Natural killer cell (primary cell): ENCODE measurements at places on chromosomes 16 and 17. TPM values are rescaled to one million over a fixed set of nuclear protein-coding genes. Genes with fewer than 3 reads are reported as not detected.

DNA sequence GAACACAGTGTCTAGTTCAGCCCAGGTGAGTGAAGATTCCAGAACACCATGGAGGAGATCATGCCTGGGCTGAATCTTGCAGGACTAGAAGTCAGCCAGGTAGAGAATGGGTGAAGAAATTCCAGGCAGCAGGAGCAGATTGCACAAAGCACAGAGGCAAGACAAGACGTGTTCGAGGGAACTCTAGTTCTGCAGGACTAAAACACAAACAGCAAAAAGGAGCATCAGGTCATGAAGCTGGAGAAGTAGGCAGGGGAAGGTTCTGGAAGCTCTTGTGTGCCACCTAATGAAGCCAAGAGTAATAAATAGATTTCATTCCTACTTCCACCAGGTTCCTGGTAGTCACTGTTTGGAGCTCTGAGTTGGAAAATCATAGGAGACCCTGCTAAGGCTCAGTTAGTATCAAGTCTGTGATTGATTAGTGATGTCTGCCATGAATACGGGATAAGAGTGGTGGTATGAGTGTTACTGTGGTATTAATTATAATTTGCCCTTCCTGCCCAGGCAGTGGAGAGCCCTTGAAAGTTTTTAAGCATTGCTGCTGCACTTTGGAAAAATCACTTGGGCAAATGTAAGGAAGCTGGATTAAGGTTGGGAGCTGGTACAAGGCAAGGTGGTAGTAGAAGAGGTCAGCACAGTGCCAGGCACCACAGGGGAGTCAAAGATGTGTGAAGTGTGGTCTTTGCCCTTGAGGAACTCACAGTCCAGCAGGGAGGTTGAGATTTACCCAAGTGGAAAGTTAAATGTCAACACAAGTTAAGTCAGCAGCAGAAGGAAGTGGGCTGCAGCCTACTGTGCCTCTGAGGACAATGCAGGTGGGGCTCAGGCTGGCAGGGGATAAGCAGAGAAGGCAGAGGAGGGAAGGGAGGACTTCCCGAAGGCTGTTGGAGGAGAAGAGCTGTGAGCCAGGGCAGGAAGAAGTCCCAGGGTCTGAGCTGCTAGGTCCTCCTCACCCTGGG, 13.5 kb upstream of the FOXN1 start:
- no peaks in the 10 kb centered on the region for H3K4me1 ChIP-seq
- H3K27ac ChIP-seq: no peak overlapping the region
- H3K4me3 ChIP-seq: no peak overlapping the region
- H3K36me3 ChIP-seq: no peaks in the 10 kb centered on the region
- no peaks in the 10 kb centered on the region for H3K27me3 ChIP-seq

GRCh38 chr17:10920558-10921108, 82.7 kb upstream of the PIRT start:
- no peak overlapping the region for H3K4me3 ChIP-seq
- H3K27ac ChIP-seq: no peak overlapping the region
- H3K27me3 ChIP-seq: no peaks in the 10 kb centered on the region
- DNase-seq: no peak
- H3K36me3 ChIP-seq: no peaks in the 10 kb centered on the region

The CIAPIN1 gene
- 41.1 TPM for total RNA-seq

- H3K27ac ChIP-seq: peak overlapping the region; percentile 51
- H3K4me1 ChIP-seq: peaks cover 68% of the 10 kb centered on the region
- no peaks in the 10 kb centered on the region for H3K36me3 ChIP-seq
- H3K4me3 ChIP-seq: no peak overlapping the region
These were observed 5.2 kb downstream of the PECAM1 start for GRCh38 chr17:64385187-64386083.

The SLC16A11 gene
- 1.2 TPM for total RNA-seq

DNA sequence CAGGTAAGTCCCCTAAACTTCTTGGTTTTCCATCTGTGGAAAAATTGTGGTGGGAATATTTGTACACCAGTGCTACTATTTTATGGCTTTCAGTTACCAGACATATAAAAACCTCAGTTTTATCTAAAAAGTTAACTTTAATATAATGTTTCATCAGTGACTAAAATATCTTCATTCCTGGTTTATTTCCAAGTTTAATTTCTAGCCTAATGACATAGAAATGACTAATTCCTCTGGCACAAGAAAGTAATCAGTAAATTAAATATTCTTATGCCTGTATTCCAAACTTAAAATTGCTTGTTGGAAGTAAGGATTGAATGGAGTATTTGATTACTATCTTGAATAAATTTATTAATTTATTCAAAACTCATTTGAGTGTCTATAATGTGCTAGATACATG, 757.0 kb downstream of the CDH11 start:
- no peak for DNase-seq
- H3K27ac ChIP-seq: no peak overlapping the region
- no peaks in the 10 kb centered on the region for H3K4me1 ChIP-seq
- H3K4me3 ChIP-seq: no peak overlapping the region
- H3K27me3 ChIP-seq: no peaks in the 10 kb centered on the region

DNA sequence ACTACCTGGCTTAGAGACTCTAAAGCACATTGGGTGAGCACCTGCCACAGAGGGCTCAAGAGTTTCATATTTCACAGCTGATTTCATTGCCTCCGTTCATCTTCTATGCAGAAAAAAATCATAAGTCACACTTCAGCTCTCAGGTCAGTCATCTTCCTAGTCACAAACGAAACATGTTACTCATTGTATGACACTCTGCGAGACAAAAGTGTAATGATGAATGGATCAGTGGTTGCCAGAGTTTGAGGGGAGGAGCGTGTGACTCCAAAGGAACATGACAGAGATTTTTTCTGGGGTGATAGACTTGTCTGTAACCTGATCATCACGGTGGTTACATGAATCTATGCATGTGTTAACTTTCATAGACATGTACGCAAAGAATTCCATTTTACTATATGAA, 195.2 kb upstream of the CNTNAP4 start:
- no peak overlapping the region for H3K27ac ChIP-seq
- H3K36me3 ChIP-seq: no peaks in the 10 kb centered on the region
- no peaks in the 10 kb centered on the region for H3K4me1 ChIP-seq
- H3K4me3 ChIP-seq: no peak overlapping the region
- DNase-seq: no peak

The FOXC2 gene
- not detected for total RNA-seq

The ZNF23 gene
- 8.9 TPM for total RNA-seq

DNA sequence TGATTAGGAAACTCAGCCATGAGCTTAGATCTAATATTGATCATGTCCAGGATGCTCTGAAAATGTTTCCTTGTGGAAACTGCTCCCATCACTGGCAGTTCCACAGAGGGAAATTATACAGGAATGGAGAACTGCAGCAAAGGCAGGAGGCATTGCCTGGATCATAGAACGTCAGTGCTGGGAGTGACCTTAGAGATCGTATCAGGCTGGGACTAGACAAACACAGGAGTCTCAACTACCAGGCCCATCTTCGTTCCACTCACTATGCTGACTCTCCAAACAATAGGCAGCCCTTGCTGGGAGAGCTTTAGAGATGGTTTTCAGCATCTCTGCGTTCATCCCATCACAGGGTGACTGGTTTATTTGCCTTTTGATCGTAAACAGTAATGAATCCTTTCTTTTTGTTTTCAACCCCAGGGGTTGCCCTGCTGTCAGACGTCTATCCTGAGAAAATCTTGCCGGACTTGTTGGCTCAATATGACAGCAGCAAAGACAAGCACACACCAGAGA, 130.3 kb downstream of the TANGO6 start:
- no peak for DNase-seq
- no peaks in the 10 kb centered on the region for H3K4me1 ChIP-seq
- peaks cover 15% of the 10 kb centered on the region for H3K36me3 ChIP-seq
- no peak overlapping the region for H3K27ac ChIP-seq
- H3K4me3 ChIP-seq: no peak overlapping the region

The KRTAP1-5 gene
- total RNA-seq: not detected

DNA sequence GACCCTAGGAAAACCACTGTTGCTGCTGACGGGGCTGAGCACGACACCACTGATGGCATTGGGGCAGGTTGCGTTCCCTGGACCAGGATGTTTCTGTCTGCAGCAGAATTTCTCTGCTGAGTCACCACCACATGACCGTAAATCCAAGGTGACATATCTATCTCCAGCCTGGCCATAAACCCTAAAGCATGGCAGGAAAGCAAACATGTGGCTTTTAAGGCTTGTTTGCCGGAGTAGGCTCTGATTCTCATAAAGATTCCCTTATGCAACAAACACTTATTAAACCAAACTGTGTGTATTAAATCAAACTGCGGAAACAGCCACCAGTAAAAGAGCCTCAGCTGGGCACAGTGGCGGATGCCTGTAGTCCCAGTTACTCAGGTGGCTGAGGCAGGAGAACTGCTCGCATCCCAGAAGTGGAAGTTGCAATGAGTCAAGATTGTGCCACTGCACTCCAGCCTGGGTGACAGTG, 17.3 kb downstream of the MPHOSPH6 start:
- peaks cover 15% of the 10 kb centered on the region for H3K36me3 ChIP-seq
- no peaks in the 10 kb centered on the region for H3K4me1 ChIP-seq
- no peak for DNase-seq

DNA sequence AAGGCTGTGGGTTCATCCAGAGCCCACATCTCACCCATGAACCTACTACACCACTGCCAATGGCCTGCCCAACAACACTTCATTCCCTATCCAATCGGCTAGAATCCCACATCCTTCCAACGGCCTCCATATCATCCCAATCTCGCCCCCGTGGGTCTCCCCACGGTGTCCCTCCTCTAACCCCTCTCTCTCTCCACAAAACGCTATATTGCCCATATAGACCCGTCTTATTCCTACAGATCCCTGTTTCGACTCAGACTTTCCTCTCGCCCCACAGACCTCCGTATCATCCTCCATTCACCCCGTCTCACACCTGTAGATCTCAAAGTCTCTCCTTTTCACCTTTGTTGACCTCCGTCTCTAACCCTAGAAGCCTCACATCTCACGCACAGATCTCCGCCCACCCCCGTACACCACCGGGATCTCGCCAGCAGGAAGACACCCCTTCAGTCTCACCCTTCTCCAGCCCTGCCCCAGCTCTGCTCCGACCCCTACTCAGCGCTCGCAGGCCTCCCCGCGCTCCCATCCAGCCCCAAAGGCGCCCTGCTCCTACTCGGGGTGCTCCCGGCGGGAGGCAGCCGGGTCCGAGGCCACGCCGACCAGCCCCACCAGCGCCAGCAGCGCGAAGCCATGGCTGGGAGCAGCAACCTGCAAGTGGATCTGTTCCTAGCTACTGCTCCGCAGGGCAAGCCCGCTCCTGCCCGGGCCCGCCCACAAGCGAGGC, at the start of gene FDXR:
TSS of gene FDXR (minus strand) at position 682 of the 724 bp plus-strand sequence. CDS start at position 632, 50 bp downstream.
- no peak for DNase-seq
- H3K27ac ChIP-seq: peak within 1 kb of the TSS; percentile 91
- H3K4me3 ChIP-seq: peak within 1 kb of the TSS; percentile 68
- H3K4me1 ChIP-seq: peaks cover 17% of the 10 kb centered on the region

- no peaks in the 10 kb centered on the region for H3K27me3 ChIP-seq
- H3K27ac ChIP-seq: no peak overlapping the region
- H3K36me3 ChIP-seq: no peaks in the 10 kb centered on the region
- no peak overlapping the region for H3K4me3 ChIP-seq
These were observed 4.6 kb upstream of the ZFHX3 start for GRCh38 chr16:73052576-73052975.

DNA sequence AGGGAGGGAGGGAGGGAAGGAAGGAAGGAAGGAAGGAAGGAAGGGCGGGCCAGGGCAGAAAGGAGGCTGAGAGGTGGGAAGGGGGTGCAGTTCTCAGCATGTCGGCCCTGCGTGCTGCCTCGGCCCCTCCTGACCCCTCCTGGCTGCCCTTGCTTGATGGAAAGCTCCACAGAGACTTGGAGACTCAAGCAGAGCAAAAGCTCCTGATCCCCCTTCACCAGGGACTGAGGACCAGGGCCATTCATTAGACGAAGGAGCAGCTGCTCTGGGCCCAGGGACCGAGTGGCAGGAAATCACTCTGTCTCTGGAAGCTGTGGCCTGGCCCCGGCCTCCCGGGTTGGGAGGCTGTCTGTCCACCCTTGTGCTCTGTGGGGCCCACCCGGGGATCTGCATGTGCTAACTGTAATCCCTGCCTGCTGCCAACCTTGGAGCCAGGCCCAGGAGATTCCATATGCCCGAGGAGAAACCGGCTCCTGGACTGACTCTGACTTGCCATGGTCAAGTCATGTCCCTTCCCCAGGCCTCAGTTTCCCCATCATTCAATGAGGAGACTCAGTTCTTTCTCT, 27.4 kb upstream of the C1QL1 start:
- H3K36me3 ChIP-seq: no peaks in the 10 kb centered on the region
- no peaks in the 10 kb centered on the region for H3K4me1 ChIP-seq
- H3K27me3 ChIP-seq: peaks cover 7% of the 10 kb centered on the region
- DNase-seq: no peak

The SMTNL2 gene
- total RNA-seq: not detected

The RHBDF1 gene
- 0.26 TPM for total RNA-seq

DNA sequence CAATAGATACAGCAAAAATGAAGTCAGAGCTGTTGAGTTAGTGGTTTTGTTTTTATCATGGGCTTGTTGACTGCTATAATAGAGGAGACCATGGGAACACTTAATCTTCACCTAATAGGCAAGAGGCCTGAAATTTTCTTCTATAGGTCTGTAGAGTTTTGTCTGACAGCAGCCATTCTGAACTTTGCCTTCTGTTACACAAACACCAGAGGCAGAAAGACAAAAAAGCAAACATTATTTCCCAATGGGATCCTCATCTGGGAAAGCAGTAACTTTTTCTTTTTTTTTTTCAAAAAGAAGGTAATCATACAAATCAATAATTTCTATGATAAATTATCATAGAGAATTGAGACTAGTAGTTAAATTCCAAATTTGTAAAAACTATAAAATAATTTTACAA, 494.1 kb downstream of the TOX3 start:
- no peak overlapping the region for H3K4me3 ChIP-seq
- H3K27ac ChIP-seq: no peak overlapping the region
- no peak for DNase-seq
- H3K27me3 ChIP-seq: no peaks in the 10 kb centered on the region
- H3K36me3 ChIP-seq: no peaks in the 10 kb centered on the region

The NT5C3B gene
- 9.8 TPM for total RNA-seq

DNA sequence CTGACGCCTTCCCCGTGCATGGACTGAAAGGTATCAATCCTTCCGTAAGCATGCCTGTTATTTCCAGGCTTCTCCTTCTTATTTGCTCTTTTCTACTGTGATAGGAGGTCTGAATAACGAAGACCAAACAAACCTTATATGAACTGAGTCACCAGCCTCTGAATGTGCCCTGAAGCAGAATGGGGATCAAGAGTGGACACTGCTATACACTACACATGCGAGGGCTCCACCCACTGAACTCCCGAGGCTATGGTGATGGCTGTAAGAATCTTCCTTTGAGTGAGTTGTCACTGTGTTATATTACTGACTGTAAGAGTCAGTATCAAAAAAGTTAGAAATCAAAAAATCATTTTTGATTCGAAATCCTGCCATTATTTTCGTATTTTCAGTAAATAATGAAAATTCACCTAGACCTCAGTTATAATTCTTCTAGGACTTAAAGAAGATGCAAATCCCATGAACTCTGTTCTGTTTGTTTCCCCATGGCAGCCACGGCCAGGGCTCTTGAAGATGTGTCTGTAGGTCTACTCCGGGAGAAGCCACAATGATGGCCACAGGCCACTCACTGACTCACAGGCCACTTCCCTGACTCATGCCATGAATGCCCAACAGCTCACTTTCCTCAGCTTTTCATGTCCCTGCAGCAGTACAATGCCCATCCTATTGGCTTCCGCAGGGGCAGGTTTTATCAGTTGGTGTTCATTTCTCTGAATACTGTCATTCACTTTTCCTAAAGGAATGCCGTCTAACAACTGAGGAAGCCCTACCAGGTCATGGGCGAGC, 54.7 kb downstream of the ZZEF1 start:
- DNase-seq: no peak
- H3K27me3 ChIP-seq: no peaks in the 10 kb centered on the region
- no peak overlapping the region for H3K4me3 ChIP-seq
- H3K36me3 ChIP-seq: peaks cover 81% of the 10 kb centered on the region
- H3K4me1 ChIP-seq: no peaks in the 10 kb centered on the region

GRCh38 chr16:29126057-29126494, 141.2 kb downstream of the LAT start:
- H3K4me3 ChIP-seq: peak overlapping the region; percentile 14
- no peak for DNase-seq
- peak overlapping the region; percentile 83 for H3K27ac ChIP-seq
- H3K27me3 ChIP-seq: no peaks in the 10 kb centered on the region
- H3K4me1 ChIP-seq: peaks cover 30% of the 10 kb centered on the region
